ENCODE measurements at places on chromosomes 4 and X. TPM values are rescaled to one million over a fixed set of nuclear protein-coding genes. Genes with fewer than 3 reads are reported as not detected.

The GLRA2 gene
- total RNA-seq = not detected

The S100G gene
- total RNA-seq = not detected

The SLC26A1 gene
- not detected for total RNA-seq

The PNCK gene
- 41.7 TPM for total RNA-seq

The DUSP21 gene
- total RNA-seq = not detected

The LARP7 gene
- total RNA-seq = 59.1 TPM

The ADRA2C gene
- total RNA-seq = 26.5 TPM

The GPR34 gene
- total RNA-seq = 3.6 TPM

The FAM9C gene
- total RNA-seq = not detected

The NXF2 gene
- not detected for total RNA-seq

The LRIT3 gene
- total RNA-seq = not detected

The MEPE gene
- not detected for total RNA-seq

The PCSK1N gene
- total RNA-seq = 10.6 TPM

The ANKRD17 gene
- 46.8 TPM for total RNA-seq
